ENCODE measurements at places on chromosomes 1 and 21.

DNA sequence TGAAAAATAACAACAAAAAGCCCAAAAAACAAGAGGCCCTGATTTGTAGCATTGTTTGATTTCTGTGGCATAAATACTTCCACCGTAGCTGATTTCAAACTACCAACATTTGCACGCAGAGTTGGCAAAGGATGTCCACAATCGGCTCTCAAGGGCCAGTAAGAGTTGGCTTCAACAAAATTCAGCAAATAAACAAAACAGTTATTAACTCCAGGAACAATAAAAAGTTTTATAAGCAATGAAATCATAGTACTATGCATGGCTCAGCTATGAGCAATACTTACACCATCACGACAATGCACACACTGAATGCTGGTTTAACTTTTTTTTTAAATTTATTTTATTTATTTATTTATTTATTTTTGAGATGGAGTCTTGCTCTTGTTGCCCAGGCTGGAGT, 8.7 kb upstream of the COX20 start:
- DNase-seq: no peak

DNA sequence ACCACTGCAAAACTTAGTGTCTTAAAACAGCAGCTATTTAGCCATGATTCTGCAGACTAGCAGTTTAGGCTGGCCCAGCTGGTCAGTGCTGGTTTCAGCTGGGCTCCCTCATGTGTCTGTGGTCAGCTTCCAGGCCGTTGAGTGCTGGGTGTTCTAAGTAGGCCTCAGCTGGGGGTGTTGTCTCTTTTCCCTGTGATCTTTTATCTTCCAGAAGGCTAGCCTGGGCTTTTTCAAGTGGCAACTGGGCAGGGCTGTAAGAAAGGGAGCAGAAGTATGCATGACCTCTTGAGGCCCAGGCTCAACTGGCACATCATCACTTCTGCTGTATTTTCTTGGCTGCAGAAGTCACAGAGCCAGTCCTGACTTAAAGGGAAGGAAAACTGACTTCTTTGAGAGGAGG, 136.1 kb downstream of the KIF26B start:
- DNase-seq: no peak

GRCh38 chr21:38918607-38919346, 113.0 kb downstream of the ETS2 start:
- DNase-seq: no peak

DNA sequence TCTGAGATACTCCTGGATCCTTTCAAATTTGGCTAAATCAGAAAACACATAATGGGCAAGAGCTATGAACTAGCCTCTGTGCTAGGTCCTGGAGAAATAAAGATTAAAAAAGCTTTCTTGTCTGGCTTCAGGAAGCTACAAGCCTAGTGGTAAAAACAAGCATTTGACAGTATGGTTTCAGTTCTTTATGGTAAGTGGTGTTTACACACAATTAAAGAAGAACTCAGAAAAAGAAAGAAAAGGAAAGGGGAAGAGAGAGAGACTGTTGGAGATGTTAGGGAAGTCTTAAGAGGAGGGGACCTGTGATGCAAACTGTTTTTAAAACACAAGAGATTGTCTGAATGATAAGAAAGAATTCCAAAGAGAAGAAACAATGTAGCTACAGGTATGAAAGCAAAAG, 1.8 kb downstream of the OR10J1 start:
- no peak for DNase-seq

GRCh38 chr1:72278461-72278860, 3.9 kb downstream of the NEGR1 start:
- DNase-seq: no peak

DNA sequence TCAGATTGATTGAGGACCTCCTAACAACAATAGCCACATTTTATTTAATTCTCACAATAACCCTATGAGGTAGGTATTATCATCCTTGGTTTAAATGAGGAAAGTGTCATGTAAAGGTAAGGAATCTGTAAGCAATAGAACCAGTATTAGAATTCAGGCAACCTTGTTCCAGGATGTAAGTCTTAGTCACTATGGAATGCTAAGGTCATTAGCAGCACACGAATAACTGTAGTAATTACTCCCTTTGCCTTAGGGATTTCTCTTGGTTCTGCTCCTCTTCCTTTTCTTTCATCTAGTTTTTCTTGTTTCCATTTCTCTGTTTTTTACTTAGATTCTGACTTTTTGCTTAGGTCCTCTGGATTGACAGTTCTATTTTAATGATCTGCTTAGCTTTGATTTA, 23.1 kb upstream of the ATP6V1G3 start:
- DNase-seq: no peak

DNA sequence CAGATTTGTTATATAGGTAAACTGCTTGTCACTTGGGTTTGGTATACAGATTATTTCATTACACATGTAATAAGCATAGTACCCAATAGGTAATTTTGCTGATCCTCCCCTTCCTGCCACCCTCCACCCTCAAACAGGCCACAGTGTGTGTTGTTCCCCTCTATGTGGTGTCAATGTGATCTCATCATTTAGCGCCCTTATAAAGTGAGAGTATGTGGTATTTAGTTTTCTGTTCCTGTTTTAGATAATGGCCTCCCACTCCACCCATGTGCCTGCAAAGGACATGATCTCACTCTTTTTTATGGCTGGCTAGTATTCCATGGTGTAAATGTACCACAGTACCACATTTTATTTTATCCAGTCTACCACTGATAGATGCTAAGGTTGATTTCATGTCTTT, 522.1 kb upstream of the LRRC7 start:
- no peak for DNase-seq

Data from CD4-positive, alpha-beta T cell treated with Interleukin-10 for 1 hour (primary cell).